ENCODE measurements at places on chromosomes 1 and 21.

DNA sequence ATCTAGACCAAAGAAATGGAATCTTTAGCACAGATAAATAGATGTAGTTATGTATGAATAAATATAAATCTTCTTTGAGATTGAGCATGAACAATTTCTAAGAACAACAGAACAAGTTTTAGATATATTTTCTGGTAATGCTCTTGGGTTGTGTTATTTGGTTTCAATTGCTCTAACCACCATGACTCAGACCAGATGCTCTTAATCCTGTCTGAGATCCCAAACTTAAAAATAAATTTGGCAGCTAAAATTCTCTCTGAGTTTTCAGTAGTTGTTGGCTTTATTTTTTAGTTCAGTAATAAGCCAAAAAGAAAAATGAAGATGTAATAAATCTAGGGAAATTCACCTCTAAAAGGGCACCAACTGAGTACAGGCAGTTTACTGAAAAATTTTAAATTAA is 1693.4 kb downstream of the NCAM2 start:
- no peak for DNase-seq

- no peak for DNase-seq
These were observed 12.4 kb upstream of the BCAR3 start for GRCh38 chr1:93694039-93694438.

- DNase-seq = no peak
These were observed 82.5 kb downstream of the EDEM3 start for GRCh38 chr1:184672013-184672726.

DNA sequence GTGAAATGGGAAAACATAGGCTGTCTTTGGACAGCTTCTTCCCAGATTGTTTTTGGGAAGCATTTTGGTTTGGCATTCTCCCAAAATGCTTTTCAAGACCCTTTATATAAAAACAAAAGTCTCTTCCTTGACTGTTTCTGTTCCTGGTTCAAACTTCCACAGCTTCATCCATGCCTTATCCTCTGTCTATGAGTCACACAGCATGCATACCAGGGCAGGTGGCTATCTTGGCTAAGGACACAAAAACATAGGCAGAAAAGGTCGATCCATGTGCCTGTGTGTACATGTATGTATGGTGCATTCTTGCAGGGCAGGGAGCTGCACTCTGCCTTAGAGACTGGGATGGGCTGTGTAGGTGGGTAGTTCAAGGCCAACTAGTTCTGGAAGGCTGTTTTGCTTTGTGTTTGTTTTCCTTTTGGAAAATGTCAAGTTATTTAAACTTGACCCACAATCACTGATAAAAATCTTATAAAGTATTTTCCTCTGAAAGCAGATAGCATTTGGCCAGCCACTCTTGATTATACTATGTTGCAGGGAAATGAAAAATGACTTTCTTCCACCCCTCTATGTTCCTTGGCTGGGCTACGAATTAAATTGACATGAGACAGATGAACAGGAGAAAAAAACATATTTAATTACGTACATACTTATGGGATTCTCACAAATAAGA is 437.0 kb downstream of the SIPA1L2 start:
- peak; percentile 32 for DNase-seq

- DNase-seq = no peak
These were observed 139.0 kb downstream of the DPYD start for GRCh38 chr1:97781762-97782337.

- no peak for DNase-seq
These were observed 54.6 kb upstream of the ECE1 start for GRCh38 chr1:21344750-21345443.

DNA sequence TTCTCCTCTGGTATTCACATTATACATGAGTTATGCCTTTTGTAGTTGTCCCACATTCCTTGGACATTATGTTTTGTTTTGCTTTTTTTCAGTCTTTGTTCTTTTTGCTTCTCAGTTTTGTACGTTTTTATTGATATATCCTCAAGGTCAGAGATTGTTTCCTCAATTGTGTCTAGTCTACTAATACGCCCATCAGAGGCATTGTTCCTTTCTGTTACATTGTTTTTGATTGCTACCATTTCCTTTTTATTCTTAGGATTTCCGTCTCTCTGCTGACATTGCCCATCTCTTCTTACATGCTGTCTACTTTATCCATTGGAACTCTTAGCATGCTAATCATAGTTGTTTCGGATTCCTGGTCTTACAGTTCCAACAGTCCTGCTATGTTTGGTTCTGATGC is 27.8 kb upstream of the MPC2 start:
- DNase-seq = no peak

DNA sequence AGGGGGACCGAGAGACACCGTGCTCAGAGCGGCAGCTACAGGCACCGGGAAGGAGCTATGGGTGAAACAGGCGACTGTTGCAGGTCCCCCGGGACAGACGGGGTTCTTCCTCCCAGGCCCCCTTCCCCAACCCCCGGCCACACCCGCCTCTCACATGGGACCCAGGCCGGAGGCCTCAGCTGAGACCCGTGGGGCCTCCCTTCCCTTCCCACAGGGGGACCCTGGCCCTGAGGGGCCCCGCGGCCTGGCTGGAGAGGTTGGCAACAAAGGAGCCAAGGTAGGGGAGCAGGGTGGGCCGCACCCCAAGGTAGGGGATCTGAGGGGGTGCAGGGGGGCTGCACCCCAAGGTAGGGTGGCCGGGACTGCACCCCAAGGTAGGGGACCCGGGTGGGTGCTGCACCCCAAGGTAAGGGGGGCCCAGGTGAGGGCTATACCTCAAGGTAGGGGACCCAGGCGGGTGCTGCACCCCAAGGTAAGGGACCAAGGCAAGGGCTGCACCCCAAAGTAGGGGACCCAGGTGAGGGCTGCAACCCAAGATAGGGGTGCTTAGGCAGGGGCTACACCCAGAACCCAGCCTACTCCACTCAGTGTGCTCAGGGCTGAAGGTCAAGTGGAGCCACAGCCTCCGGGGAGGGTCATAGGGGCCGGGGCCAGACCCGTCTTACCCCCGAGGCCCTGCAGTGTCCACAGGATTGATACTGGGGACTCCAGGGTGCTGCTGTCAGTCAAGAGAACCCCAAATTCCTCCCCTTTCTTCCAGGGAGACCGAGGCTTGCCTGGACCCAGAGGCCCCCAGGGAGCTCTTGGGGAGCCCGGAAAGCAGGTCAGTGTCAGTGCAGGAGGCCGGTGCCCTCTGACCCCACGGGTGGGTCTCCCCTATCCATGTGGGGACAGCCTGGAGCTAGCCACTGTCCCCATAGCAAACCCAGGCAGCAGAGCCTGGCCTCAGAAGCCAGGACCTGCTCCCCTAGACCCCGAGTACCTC is 22.7 kb downstream of the COL6A2 start:
- no peak for DNase-seq

DNA sequence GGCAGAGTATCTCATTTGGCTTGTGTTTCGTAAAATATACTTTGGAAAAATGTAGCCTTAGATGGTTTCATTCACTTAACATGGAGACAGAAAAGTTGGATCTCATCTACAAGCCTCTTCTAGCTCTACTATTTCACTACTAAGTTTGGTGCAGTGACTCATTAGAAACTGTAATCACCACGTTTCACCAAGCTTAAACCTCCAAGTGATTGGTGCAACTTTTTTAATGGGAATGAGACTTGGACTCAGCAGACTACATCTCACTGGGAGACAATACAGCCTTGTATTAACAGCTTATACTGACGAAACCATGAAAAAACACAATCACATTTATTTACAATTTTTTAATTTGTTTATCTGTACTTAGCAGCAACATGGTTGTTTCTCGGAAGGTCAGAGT is 29.9 kb upstream of the NRIP1 start:
- no peak for DNase-seq

DNA sequence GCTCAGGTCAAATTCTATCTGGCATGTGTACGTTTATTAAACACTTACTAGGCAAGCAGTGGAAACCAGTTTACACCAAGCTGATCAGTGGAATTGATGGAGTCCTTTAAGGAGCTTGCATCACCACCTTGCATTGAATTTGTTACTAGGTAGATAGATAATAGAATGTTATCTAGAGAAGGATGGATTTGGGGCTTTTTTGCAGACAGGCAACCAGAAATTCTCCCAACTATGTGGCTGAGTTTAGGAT is 44.9 kb downstream of the HHAT start:
- no peak for DNase-seq

DNA sequence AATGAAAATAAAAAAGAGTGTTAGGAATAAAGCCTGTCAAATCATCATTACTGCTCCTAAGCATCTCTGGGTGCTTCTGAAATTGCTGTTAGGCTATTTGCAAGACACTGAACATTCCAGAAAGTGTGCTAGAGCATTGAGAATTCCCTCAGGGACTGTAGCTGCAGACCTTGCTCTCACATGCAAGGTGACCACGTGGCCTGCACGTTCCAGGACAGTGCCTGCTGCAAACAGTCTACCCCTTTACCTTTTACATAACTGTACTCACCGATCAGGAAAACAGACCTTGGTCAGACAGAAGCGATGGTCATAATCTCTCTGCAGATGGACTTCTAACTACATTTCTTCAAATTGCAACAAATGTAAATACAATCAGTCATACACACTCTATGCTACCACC is 164.5 kb downstream of the PSMG1 start:
- no peak for DNase-seq

DNA sequence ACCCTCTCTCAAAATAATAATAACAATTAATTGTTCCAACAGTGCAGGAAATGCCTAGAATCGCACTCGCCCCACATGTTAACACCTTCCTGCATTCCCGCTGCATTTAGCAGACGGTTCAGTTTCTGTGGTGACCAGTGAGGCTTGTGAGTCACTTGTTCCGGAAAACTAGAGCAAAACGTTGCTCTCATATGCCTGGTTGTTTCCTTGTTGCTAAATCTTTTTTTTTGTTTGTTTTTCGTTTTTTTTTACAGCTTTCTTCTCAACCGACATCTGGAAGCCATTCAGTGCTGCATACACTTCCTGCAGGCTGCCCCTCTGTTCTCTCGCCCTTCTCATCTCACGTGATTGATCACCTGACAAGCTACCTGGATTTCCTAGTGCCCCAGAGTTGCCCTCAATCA is 56.9 kb upstream of the TMPRSS2 start:
- DNase-seq = peak; percentile 35

DNA sequence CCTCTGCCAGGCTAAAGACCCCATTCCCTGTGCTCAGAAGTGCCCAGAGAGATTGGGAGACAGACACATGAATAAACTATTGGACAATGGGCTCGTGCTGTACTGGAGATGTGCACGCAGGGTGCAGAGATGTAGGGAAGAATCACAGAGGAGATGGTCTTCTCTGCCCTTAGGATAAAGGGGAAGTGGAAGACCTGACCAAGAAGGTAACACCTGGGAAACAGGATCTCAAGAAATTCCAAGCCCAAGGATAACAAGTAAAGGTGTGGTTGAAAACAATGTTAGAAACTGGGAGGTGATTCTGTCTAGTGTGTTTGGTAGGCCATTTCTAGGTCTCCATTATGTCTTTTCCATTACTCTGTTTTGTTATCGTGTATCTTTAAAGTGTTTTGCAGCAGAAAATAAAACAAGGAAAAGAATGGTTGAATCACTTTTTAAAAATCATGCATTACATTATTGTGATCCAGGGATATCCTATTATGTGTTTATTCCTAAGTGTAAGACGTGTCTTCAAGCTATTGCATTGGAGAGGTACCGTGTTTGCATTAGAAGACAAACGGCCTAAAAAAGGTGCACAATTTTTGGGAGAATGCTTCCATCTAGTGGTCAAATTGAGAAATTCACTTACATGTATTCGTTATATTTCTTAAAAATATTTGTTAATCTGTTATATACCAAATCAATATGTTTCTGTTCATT is 40.8 kb upstream of the KCTD3 start:
- no peak for DNase-seq

DNA sequence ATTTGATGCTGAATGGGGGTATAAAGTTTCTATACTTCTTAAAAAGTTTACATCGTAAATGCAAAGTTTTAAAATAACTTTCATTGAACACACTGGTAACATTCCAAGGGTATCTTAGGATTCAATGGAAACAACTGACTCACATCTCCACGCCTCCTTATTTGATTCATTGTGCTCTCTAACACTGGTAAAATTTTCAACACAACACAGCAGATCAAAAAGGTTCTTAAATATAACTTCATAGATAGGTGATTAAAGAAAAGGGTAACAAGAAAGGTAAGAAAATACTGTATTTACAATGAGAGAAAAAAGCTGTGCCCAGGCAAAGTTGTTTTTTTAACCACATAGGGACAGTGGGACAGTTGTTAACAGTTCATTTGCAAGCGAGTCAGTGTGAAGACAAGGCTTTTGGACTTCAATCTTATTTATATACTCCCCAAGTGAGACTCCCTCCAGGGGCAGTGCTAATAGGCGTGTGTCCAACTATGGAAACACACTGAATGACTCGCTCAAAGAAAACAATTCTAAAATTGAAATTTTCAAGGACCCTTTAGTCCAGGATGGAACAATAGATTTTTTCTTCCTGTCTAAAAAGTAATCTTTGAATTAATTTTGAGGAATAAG is 140.5 kb downstream of the TIAM1 start:
- peak; percentile 44 for DNase-seq

- no peak for DNase-seq
These were observed 105.5 kb downstream of the EBNA1BP2 start for GRCh38 chr1:43066578-43066977.

DNA sequence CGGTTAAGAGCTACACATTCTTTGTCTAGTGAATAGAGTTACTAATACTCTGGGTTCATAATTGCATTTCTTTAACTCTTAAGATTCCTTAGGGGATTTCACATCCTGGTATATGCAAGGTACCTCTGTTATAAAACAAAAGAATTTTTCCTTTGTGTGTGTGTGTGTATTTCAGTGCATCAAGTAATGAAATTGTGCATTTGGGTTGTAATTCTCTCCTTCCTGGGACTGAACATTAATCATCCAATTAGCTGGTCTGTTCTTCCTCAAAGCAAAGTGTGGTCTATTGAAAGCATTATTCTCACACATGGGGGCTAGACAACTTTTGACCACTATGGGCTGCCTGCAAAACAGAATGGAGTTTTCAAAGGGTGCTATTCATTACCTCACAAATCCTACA is 74.0 kb downstream of the ZC3H11B start:
- DNase-seq = no peak

DNA sequence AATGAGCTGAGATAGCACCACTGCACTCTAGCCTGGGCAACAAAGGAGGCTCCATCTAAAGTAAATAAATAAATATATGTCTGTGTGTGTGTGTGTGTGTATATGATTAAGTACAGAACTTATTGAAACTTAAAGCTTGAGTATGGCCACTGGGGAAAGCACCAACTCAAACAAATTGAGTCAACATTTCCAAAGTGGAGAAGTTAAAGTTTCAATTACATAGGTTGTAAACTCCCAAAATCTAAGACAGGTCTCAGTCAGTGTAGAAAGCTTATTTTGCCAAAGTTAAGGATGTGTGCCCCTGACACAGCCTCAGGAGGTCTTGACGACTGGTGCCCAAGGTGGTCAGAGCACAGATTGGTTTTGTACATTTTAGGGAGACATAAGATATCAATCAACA is 458.9 kb upstream of the RGS18 start:
- no peak for DNase-seq

DNA sequence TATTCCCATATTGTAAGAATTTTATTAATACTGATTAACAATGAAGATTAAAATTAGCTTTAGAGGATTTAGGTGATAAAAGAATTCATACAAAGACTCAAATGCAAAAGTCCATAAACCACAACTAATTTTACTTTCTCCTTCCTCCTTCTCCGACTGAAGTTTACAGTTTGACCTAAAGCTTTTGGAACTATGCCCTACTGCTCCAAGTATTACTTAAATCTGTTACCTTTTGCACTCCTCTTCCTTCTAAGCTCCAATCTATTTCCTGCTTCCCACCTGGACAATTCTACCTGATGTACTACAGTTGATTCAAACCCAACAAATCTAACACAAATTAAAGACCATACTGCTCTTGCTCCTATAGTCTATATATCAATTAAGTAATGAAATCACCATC is 36.3 kb downstream of the ANKRD13C start:
- DNase-seq = no peak
